ENCODE measurements at places on chromosomes 16 and 17.

GRCh38 chr16:89155184-89155679, 16.3 kb upstream of the CDH15 start:
- peak; percentile 80 for DNase-seq

GRCh38 chr17:36205637-36206485, 5.0 kb upstream of the CCL4L2 start:
- no peak for DNase-seq

DNA sequence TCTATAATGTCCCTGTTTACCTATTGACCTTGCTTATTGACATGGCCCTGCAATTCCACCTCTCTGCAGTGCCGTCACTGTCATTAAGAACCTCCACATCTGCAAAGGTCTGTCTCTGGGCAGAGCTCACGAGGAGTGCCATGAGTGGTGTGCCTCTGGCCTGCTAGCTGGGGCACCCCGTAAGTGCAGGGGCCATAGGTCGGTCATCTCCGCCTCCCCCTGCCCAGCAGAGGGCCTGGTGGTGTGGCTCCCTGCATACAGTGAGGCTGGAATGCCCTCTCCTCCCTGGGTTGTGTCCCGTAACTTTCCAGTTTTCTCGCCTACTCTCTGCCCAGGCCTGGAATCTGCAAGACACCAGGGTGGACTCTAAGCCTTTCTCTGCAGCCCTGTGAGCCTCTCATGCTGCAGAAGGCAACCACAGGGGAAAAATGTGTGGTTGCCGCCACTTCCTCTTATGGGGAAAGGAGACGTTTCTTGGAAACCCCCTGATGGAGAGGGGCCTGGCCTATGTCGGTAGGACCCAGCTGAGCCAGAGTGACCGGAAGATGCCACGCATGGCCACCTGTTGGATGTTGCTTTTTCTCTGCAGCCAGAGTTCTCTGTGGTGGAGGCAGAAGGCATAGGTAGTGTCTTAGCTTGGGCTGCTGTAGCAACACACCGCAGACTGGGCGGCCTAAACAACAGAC, 2.7 kb upstream of the SNX20 start:
- no peak for DNase-seq

DNA sequence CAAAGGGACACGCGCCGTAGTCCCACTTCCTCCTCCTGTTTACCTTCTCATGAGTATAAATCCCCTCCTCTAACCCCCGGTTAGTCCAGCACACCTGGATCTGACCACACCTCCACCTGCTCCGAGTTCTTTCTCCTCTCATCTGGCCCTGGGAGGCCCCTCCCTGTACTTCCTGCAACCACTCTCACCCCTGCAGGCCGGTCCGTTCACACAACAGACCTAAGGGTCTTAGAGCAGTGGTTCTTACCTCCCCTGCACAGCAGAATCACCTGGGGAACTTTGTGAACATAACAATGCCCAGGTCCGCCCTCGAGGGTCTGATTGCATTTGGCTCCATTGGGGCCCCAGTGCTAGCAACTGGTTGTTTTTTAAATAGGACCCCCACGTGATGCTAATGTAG, 24.8 kb downstream of the TMEM114 start:
- DNase-seq = no peak

- no peak for DNase-seq
These were observed 323.1 kb downstream of the FOXL1 start for GRCh38 chr16:86901483-86901882.
